HEK293T (cell line): ENCODE measurements at places on chromosomes 2 and 18.

- DNase-seq = no peak
Measured at GRCh38 chr2:124163840-124164239, 138.8 kb downstream of the CNTNAP5 start.

- DNase-seq = no peak
Measured at GRCh38 chr2:63056107-63057050, 5.7 kb downstream of the OTX1 start.

DNA sequence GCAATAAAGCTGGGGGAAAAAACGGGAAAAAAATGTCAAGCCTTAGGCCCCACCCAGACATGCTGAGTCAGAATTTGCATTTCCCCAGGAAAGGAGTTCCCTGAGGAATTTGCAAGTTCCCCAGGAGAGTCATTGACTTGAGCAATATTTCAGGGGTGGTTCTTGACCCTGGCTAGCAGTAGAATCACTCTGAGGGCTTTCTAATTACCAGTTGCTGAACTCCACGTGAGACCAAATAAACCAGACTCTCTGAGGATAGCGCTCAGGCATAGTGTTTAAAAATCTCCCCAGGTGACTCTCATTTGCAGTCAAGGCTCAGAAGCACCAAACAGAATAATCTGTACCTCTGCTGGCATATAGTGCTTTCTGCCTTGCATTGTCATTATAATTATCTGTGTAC is 48.7 kb downstream of the C1QL2 start:
- no peak for DNase-seq

DNA sequence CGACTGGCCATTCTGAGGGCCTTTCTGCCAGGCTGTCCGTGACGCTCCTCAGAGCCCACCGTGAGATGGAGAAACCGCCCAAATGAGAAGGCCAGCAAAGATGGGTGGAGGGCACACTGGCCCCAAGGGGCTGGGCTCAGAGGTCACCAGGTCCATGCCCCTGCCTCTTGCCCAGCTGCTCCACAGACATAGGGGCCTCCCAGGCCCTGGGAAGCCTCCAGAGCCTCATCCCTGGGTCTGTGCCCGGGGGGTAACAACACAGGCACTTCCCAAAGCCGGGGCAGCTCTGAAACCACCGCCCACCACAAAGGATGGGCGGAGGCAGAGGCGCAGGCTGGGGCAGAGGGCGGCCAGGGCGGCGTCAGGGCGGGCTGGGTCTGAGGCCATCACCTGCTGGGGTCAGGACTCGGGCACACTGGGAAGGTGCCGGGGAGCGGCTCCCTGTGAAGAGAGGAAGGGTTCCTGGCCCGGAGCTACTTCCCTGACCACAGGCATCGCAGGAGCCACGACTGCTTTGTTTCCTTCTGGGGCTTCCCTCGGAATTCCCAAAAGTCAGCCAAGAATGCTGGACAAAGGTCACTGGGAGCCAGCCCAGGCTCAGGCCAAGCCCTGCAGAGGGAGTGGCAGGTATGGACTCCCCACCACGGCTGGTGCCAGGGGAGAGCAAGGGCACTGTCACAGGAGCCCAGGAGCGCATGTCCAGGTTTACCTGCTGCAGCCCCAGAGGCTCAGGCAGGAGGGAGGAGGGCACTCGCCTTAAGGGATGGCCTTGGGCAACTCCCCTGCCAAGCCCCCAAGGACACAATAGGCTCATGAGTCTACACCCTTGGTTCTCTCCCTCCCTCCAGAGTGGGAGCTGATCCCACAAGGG is 9.4 kb downstream of the CYP26B1 start:
- DNase-seq = no peak

GRCh38 chr2:241532733-241533601 is 24.6 kb upstream of the STK25 start:
- DNase-seq = no peak

DNA sequence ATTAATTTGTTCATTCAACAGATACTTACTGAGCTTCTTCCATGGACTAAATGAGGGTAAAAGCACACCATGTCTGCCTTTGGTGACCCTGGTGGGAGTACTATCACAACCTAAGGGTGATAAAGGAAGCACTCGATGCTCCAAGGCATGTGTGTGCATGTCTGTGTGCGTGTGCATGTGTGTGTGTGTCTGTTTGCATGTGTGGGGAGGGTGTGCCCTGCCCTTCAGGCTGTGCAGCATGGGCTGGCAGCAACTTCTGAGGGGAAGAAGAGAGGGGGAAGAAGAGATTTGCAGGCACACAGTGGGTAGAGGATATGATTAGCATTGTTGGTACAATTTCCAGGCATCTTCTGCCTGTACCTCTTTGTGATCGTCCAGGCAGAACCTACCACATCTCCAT is 121.6 kb downstream of the ACOXL start:
- DNase-seq = no peak

- no peak for DNase-seq
Measured at GRCh38 chr2:236973343-236973980, 112.2 kb upstream of the COPS8 start.

- DNase-seq = no peak
Measured at GRCh38 chr2:232541961-232542714, 2.6 kb downstream of the CHRNG start.

GRCh38 chr2:40534528-40534927 is 82.6 kb upstream of the SLC8A1 start:
- no peak for DNase-seq

DNA sequence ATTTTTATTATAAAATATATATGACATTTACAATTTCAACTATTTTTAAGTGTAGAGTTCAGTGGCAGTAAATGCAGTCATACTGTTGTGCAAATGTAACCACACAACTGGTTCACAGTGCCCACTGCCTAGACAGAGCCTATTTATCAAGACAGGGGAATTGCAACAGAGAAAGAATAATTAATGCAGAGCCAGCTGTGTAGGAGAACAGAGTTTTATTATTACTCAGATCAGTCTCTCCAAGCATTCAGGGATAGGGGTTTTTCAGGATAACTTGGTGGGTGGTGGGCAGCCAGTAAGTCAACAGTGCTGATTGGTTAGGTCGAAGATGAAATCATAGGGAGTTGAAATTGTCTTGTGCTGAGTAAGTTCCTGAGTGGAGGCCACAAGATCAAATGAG is 200.3 kb downstream of the NYAP2 start:
- no peak for DNase-seq

DNA sequence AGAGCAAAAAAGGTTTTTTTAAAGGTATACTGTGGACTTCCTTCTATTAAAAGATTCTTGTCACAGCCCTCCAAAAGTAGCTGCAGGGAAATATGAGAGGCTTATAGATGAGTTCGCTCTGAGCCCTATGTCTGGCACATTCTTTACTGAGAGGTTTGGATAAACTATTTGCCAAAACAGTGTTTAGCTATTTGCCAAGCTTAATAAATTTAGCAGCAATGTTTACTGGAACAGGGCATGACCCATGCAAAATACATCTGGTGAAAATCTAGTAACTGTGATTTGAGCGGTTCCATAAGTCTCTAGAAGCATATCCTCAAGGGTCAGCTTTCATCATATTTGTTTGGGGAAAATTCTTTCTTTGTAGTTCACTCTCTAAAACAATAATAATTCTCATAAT is 1696.7 kb upstream of the PIK3C3 start:
- no peak for DNase-seq

DNA sequence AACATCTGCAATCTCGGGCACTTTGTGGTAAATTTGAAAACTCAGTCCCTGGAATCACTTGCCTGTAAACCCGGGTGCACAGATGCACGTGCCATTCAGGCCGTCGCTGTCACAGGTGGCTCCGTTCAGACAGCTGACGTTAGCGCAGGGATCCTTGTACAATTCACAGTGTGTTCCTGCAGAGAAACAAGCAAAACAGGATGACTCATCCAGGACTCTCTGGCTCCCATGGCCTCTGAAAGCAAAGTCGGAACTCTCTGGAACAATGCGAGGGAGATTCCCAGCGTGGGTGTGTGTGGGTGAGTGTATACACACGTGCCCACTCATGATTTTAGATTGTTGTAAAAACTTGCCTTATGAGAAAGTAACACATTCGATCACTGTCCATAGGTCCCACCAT is 136.1 kb upstream of the PID1 start:
- DNase-seq = no peak

DNA sequence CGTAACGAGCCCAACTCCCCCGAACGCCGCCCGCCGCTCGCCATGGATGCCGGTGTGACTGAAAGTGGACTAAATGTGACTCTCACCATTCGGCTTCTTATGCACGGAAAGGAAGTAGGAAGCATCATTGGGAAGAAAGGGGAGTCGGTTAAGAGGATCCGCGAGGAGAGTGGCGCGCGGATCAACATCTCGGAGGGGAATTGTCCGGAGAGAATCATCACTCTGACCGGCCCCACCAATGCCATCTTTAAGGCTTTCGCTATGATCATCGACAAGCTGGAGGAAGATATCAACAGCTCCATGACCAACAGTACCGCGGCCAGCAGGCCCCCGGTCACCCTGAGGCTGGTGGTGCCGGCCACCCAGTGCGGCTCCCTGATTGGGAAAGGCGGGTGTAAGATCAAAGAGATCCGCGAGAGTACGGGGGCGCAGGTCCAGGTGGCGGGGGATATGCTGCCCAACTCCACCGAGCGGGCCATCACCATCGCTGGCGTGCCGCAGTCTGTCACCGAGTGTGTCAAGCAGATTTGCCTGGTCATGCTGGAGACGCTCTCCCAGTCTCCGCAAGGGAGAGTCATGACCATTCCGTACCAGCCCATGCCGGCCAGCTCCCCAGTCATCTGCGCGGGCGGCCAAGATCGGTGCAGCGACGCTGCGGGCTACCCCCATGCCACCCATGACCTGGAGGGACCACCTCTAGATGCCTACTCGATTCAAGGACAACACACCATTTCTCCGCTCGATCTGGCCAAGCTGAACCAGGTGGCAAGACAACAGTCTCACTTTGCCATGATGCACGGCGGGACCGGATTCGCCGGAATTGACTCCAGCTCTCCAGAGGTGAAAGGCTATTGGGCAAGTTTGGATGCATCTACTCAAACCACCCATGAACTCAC is 673 bp downstream of the PCBP1 start:
- no peak for DNase-seq

- no peak for DNase-seq
Measured at GRCh38 chr2:86433137-86433536, 8.0 kb upstream of the KDM3A start.

DNA sequence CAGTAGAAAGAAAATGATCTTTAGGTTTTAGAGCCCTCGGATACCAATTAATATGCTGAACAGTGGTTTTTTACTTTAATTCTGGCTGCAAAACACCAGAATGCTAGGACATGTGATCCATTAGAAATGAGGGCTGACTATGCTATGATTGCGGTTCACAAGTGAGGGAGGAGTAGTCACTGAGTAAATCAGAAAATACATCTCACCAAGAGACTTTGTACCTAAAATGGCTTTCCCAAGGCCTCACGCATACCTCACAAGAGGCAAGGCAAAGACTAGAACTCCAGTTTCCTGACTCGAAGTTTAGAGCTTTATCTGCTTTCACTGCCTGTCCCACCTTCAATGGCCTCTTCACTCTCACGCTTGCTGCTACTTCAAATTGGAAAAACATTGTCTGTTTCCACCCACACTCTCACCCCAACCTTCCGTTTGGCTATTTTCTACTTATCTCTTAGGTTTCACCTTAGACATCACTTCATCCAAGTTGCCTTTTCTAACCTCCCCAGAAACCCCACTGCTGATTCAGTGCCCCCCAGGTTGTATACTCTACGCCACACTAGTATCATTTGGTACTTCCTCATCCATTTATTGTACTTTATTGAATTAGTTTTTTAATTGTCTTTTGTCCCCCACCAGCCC is 5.1 kb upstream of the MBD2 start:
- no peak for DNase-seq

DNA sequence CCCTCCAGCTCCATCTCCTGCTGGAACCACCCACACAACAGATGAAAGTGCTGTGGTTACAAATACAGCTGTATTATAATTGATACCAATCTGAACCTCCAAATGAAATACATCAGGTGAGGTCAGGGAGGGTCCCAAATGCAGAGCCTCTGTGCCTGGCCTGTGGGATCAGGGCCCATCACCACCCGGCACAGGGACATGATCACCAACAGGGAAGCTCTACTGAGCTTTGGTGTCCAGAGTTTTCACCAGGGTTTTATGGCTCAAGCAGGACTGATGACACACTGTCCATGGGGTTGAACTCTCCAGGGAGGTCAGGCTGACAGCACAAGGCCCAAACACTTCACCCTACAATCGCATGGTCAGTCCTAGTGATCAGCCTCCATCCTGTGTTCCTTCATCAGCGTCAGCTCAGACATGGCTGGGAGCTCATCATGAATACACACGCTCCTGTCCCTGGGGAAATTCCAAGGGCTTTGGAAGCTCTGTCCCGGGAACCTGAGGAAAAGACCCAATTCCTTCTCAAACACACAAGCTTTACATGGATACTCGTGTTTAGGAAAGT is 3.9 kb upstream of the PXDN start:
- DNase-seq = no peak

- DNase-seq = no peak
Measured at GRCh38 chr2:1685078-1685956, 59.0 kb downstream of the PXDN start.

DNA sequence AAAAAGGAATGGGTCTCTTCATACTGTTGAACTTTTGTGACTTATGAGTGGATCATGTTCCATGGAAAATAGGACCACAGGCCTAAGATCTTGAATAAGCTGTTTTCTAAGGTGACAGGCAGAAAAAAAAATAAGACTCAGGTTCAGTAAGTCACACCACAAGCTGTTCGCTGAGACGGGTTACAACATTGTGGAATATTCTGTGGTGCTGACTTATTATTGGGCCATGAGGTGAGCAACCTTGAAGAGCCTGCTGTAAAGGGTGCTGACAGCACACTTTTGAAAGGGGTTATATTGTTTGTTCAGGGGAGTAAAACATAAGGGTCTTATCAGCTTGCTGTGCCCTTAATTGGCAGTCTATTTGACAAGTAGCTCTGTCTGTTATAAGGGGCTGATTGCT is 439.8 kb upstream of the SLC14A2 start:
- no peak for DNase-seq

DNA sequence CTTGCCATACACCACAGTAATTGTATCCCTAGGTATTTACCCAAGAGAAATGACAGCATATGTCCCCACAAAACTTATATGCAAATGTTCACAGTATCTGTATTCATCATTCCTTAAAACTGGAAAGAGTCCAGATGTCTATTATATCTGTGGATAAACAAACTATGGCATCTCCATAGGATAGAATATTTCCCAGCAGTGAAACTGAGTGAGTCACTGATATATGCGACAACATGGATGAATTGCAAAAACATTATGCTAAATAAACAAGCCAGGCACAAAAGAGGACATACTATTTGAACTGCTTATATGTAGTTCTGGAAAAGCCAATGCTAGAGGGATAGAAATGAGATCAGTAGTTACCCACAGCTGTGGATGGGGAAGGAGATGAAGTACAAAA is 359.4 kb upstream of the DSEL start:
- DNase-seq = no peak

DNA sequence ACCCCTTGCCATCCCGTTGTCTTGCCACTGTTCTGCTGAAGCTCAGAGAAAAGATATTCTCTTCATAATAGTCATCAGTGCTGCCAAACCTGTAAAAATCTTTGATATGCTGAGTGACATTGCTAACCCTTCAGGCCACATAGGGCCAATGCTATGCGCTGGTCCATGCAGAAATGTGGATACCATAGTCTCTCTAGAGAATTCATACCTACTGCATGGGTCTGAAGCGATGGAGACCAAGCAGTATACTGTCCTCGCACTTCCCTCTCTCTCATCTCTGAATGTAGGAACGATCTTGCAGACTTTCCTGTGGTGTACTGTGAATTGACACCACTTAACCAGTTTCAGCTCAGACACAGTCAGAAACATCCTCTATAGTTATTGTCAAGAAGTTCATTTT is 17.9 kb upstream of the ANKRD44 start:
- no peak for DNase-seq
